Stimulated activated CD4-positive, alpha-beta T cell treated with anti-CD3 and anti-CD28 coated beads, TNF-alpha, amount 100 ng/mL, for 4 hours (primary cell): ENCODE measurements at places on chromosomes 2 and 18.

DNA sequence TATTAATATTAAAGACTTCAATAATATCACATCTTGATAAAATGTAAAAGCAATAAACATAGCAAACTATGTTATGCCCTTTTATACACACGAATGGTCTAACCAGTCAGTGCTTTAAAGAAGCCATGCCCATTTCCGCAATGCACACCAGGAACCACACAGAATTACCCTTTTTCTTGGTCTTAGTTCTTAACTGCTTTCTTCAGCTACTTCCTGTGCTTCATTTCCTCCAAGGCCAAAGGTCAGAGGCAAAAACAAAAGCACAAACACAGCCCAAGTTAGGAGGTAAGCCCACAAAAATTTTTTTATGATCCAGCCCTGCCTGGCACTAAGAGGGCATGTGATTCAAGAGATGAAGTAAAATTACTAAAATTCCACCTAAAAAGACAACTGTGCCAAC, 267.2 kb downstream of the FBXO15 start:
- DNase-seq: no peak

GRCh38 chr2:73232403-73233153, 461 bp downstream of the PRADC1 start:
- no peak for DNase-seq

- no peak for DNase-seq
These were observed 9.5 kb downstream of the PASK start for GRCh38 chr2:241139531-241140444.

- DNase-seq: no peak
These were observed 141.2 kb upstream of the ST6GAL2 start for GRCh38 chr2:107027205-107027604.

DNA sequence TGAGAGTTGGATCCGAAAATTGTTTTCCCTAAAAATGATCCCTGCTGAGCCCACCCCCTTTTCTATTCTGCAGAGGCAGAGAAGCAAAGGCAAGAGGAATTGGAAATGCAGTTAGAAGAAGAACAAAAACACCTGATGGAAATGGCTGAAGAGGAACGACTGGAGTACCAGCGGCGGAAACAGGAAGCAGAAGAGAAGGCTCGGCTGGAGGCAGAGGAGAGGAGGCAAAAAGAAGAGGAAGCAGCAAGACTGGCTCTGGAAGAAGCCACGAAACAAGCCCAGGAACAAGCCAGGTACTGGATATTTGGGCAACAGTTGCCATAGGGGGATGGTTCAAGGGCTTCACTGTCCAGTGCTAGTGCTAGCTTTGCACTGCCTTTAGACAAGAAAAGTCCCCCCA, 41.7 kb downstream of the SUMO1 start:
- no peak for DNase-seq
